ENCODE measurements at places on chromosomes 4 and X. TPM values are rescaled to one million over a fixed set of nuclear protein-coding genes. Genes with fewer than 3 reads are reported as not detected.

GAGE12F gene
- total RNA-seq = not detected

SUPT20HL1 gene
- total RNA-seq = not detected

MAP7D2 gene
- 1.8 TPM for total RNA-seq

SMS gene
- 68.3 TPM for total RNA-seq

POLN gene
- total RNA-seq = 3.8 TPM

RAI2 gene
- total RNA-seq = 18.6 TPM

DNA sequence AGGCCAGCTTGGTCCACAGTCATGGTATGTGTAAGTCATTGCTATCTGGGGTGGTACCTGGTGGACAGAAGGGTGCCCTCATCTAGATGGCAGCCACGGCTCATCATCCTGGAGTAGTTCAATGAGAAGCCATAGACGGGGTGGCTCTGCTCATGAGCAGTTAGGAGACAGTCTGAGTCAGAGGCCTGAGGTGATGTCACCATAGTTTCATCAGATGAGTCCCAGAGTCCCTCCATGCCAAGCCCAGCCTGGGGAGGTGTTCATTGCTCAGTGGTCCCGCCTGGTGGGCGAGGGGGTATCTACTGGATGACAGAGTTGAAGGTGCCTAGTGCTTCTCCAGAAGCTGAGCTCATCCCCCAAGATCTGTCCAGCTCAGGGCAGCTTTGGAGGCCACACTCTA, 49.8 kb downstream of the DLG3 start:
- no peak for DNase-seq

DNA sequence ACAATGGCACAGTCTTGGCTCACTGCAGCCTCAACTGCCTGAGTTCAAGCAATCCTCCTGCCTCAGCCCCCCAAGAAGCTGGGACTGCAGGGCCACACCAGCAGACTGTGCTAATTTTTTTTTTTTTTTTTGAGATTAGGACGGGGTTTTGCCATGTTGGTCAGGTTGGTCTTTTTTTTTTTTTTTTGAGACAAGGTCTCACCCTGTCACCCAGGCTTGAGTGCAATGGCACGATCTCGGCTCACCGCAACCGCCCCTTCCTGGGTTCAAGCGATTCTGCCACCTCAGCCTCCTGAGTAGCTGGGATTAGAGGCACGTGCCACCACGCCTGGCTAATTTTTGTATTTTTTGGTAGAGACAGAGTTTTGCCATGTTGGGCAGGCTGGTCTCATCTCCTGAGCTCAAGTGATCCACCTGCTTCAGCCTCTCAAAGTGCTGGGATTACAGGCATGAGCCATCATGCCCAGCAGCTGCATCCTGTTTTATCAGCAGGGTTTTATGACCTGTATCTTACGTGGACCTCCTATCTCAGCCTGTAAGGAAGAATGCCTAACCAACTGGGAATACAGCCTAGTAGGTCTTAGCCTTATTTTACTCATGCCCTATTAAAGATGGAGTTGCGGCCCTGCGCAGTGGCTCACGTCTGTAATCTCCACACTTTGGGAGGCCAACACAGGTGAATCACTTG, 13.2 kb upstream of the MRPL1 start:
- no peak for DNase-seq

DNA sequence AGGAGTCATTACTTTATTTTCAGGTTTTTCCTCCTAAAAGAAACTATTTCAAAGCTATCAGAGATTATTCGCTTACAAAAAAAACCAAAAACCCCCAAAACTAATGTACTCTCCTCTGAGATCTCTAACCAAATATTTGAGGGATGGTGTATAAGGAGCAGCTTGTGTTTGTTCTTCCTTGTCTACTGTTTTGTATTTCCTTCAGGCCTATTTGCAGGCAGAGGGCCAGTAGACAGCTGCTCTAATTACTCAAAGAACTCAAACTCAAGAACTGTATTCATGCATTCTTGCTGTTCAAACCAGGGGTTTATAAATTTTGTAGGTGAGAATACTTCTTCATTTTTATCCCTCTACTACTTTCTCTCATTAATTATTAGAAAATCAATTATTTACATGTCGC, 51.3 kb downstream of the SH3RF1 start:
- DNase-seq = no peak

- DNase-seq = no peak
Observed at GRCh38 chr4:179666226-179666625, 2224.0 kb upstream of the AGA start.
